ENCODE measurements at places on chromosomes 4 and X. TPM values are rescaled to one million over a fixed set of nuclear protein-coding genes. Genes with fewer than 3 reads are reported as not detected.

The GPRASP3 gene
- 16.4 TPM for polyA plus RNA-seq

The WDFY3 gene
- polyA plus RNA-seq = 39.8 TPM

The POLR2B gene
- polyA plus RNA-seq = 300 TPM

The SATL1 gene
- polyA plus RNA-seq = 2.6 TPM

The SPARCL1 gene
- polyA plus RNA-seq = not detected

The HSD17B13 gene
- polyA plus RNA-seq = not detected

The CRMP1 gene
- 642 TPM for polyA plus RNA-seq

The OPN1MW3 gene
- not detected for polyA plus RNA-seq

The MXRA5 gene
- 0.28 TPM for polyA plus RNA-seq

The DCAF8L1 gene
- not detected for polyA plus RNA-seq

The RBM47 gene
- 2.4 TPM for polyA plus RNA-seq

The MAGIX gene
- polyA plus RNA-seq = 12.2 TPM
